ENCODE measurements at places on chromosomes 5 and 9. TPM values are rescaled to one million over a fixed set of nuclear protein-coding genes. Genes with fewer than 3 reads are reported as not detected.

Gene GALNT12
- total RNA-seq = 7.8 TPM

Gene ZNF883
- 6.6 TPM for total RNA-seq

Gene CNTNAP3
- total RNA-seq = not detected

Gene NIPSNAP3A
- total RNA-seq = 52.6 TPM

Gene PCDHB4
- 0.22 TPM for total RNA-seq

Gene EDIL3
- total RNA-seq = 16.3 TPM

Gene PAIP2
- total RNA-seq = 62.8 TPM
